ENCODE measurements at places on chromosomes 1 and 21.

- peak; percentile 97 for DNase-seq
Measured at GRCh38 chr1:16073490-16074119, at the start of gene FAM131C. Gene FAM131C, minus strand, starts transcription at chr1:16073651. Its CDS starts 209 bp downstream, at chr1:16073442.

DNA sequence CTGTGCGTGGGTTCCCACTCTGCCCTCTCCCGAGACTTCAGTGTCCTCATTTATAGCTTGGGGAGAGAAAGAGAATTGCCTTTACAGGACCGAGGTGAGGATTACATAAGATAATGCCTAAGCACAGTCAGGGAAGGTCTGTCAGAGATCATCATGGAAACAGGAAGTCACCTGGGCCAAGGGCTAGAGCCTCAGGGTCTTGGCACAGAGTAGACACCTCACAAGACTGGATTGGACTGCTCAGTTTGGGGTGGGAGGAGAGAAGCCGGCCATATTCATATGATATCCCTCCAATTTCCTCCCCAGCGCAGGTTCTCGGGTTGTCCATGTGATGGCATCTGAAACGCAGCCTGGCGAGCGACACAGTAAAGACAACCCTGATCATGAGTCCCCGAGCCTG lies 3.8 kb downstream of the CNR2 start:
- no peak for DNase-seq

GRCh38 chr1:185526344-185527307 lies 207.6 kb upstream of the HMCN1 start:
- no peak for DNase-seq

GRCh38 chr1:24048205-24048869 lies 63.6 kb downstream of the MYOM3 start:
- DNase-seq = no peak

DNA sequence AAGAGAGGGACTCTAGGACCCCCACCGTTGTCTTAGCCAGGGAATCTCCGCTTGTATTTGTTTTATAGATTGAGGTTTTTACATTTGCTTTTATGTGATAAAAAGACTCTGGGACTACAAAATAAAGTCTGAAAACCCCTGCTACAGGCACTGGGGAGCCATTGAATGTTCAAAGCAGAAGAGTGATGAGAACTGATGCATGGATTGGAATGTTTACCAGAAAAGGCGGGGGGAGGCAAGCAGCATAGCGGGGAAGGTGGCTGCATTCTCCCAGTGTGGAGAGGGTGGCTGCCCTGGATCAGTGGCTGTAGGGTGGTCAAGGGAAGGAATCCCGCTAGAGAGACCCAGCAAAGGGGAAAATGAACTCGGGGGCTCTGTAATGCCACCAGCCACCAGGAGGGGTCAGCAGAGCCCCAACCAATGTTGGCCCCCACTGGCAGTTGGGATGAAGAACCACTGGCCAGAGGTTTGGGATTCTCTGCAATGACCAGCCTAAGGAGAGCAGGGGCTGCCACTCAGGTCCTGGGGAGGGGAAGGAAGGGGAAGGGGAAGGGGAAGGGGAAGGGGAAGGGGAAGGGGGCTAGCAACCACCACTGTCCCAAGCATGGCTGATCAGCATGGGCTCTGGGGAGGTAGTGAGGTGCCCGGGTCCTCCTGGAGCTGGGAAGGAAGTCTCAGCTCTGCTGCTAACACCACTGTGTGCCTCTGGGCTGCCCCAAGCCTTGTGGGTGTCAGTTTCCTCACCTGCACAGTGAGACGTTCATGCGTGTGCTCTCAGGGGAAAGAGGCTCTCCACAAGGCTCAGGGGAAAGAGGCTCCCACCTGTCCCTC lies 19.2 kb upstream of the PEF1 start:
- DNase-seq = peak; percentile 97

- DNase-seq = no peak
Measured at GRCh38 chr1:230747890-230748800, 957 bp downstream of the CAPN9 start.

DNA sequence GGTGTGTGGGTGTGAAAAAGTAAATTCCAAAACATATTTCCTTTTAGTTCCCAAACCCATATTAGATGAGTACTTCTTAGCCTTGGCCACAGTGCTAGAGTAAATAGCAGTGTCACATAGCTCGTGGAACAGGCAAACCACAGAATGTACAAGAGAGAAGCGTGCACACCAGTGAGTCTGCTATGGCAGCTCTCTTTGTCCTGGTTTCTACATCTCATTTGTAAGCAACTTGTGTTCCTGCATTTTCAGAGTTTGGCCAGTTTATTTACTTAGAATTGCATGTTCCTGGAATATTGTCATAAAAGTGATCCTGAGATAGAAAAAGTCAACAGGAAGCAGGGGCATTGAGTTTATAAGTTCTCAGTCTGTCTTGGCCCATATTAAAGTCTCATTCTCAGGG lies 142.1 kb downstream of the DHRS3 start:
- DNase-seq = no peak

GRCh38 chr1:241413386-241413785 lies 56.4 kb upstream of the RGS7 start:
- DNase-seq = no peak

DNA sequence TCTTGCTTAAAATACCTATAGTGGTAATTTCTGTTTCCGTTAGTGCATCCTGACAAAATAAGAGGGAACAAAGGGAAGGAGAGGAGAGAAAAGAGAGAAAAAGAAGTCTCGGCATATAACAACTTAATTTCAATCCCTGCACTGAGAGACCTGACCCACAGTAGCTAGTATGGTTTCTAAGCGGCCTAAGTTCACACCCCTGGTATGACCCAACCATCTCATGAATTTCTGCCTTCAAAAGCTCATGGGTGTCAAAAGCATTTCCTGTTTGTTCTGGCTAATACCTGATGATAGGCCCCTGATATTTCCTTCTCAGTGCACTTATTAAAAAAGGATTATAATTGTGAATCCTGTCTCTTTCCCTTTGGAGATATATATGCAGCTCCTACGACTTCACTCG lies 32.1 kb upstream of the RGS1 start:
- DNase-seq = no peak

GRCh38 chr1:188023206-188023605 lies 1194.5 kb downstream of the PLA2G4A start:
- no peak for DNase-seq

- DNase-seq = peak; percentile 62
Measured at GRCh38 chr1:206505702-206506355, 1.5 kb upstream of the RASSF5 start.

DNA sequence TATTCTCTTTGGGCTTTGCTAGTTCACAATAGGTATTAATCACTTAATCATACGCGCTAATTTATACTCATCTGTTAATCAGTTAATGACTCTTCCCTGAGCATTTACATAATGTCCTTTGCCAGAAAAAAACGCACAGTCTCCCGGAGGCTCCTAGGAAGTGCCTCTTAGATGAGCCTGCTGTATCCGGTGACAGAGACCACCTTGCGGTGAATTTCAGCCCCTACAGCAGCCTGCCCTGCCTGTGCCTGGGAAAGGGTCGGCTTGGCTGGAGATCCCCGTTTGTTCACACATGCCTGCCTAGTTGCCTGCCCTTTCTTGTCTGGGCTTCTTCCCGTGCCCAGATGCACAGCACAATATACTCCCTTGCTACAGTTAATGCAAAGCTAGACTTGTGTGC lies 152.9 kb downstream of the ZBTB18 start:
- DNase-seq = no peak

DNA sequence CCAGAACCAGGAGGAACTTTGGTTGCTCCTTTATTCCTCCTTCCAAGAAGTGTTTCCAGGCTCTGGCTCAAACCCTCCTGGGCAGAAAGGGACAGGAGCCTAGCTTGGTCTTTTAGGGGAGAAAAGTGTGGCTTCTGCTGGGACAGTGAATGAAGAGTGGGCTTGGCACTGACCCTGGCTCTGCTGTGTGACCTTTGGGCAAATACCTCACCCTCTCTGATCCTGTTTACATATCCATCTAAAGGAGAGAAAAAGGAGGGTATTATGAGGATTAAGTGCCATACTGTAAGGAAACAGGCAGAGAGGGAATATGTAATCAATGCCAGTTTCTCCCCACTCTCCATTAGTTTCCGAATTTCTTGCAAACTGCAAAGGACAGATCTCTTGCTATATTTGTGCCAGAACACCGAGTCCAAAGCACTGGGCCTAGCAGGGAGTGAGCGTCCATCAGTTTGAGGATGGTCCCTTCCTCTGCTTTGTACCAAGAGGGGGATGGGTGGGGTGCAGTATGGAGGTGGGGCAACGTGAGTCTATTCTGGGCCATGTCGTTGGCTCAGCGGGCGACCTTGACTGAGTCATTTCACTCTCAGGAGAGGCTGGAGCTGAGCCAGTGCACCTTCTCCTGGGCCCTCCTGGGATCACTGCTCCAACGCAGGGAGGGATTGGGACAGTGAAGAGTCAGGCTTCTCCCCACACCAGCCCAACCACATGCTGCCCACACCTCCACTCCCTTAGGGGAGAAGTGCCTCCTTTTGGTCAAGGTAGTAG lies 38.4 kb downstream of the IGSF21 start:
- no peak for DNase-seq

DNA sequence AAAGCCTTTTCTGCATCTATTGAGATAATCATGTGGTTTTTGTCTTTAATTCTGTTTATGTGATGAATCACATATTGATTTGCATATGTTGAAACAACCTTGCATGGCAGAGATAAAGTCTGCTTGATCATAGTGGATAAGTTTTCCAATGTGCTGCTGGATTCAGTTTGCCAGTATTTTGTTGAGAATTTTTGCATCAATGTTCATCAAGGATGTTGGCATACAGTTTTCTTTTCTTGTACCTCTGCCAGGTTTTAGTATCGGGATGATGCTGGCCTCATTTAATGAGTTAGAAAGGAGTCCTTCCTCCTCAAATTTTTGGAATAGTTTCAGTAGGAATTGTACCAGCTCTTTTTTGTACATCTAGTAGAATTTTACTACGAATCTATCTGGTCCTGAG lies 55.0 kb downstream of the COL24A1 start:
- no peak for DNase-seq

DNA sequence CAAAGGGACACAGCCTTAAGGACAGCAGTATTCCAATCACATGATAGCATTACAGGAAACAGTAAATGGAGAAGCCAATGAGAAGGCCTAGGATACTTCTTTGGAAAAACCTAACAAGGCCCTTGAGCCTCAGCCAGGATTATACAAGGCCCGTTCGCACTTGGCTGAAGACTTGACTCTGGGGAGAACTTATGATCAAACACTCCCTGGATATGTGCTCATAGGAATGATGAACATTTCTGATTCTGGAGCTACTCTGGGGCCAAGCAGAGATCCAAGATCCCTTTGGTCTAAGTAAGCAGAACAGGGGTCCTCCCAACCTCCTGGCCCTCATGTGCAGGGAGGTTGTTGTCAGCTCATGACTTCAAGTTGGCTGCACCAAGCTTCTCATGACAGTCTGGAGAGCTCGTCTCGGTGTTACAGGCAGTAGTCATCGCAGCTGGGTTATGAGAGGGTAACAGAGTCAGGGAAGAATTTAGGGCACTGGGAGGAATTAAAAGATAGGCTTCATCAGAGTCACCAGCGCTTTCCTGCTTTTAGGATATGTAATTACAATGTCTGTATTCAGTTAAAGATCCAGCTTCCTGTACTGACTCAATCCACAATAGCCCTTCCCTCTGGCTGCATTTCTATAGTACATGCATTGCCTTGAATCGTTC lies 92.5 kb upstream of the IRF2BP2 start:
- DNase-seq = no peak

DNA sequence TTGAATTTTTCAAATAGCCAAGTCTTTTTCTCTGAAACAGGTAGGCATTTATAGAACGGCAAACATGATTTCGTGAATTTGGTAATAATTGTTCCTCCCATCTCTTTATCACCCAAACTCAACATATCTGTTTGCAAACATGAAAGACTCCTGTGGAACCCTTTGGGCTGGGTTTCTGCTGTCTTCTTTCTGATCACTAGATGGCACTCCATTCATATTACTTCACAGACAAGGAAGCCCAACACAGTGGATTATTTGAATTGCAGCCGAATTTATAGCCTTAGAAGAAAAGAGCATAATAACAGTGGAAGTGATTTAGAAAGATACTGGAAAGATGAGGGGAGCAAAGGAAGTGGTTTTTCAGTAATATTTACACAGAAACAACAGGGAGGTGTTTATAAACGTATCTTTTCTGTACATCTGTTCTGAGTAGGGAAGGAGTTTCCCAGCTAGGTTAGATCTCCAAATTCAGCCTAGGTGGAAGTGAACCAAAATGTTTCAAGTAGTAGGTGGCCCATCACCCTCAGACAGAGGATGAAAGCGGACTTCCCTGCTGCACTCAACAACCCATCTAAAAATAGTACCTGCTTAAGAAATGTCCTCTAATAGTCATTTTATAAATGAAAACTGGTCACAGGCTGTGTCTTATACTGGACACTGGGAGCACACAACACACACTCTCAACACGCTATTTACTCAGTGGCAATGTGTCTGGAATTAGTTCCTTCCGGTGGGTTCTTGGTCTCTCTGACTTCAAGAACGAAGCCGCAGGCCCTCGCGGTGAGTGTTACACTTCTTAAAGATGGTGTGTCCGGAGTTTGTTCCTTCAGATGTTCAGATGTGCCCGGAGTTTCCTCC lies 67.6 kb downstream of the MAP3K21 start:
- peak; percentile 51 for DNase-seq

DNA sequence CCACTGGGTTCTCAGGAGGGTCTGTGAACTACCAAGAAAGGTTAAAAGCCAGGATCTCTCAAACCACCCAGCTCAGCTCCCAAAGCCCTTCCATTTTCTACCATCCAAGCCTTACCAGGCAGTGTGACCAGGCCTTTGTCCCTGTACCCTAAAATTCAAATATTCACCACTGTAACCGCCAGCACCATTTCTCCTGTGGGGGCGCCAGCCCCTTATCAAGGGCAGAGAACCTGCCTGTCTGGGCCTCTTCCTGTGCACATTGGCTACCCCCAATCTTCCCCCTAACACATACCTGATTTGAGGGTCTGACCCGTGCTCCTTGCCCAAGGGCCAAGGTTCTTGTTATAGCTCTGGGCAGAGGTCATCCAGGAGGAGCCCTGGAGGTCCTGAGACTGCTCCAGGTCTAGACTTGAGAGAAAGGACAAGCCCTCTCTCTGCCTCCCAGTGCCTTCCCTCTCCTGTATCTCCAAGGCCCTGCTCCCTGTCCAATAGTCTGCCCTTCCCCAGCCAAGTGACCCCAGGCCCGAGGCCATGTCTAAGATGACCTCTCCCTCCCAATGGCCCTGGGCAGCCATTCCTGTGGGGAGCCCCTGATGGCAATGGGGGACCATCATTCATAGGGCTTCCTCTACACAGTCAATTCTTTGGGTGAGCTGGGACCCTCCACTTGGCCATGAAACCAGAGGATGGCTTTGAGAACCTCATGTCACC lies 78.5 kb downstream of the FHAD1 start:
- peak; percentile 58 for DNase-seq

DNA sequence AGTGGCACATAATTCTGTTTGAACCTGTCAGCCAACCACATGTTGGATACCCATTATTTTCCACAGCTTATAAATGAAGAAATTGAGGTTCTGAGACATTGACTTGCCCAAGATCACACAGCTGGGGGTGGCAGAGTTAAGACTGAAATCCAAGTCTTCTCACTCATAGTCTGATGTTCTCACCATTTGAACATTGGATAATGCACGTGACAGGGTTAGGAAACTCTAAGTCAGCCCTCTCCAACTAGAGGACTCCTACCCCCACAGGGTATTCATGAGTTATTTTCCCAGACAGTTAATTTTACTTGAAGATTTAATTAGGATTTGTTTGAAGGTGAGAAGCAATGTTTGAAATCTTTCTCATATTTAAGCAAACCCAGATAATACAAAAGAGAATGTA lies 38.1 kb upstream of the C1orf105 start:
- DNase-seq = no peak
